SW 1271 (cell line): ENCODE measurements at places on chromosomes 2 and 18.

GRCh38 chr2:189629531-189630453 lies 31.5 kb upstream of the ASNSD1 start:
- no peak for DNase-seq

- DNase-seq = no peak
These were observed 10.2 kb upstream of the PTPN4 start for GRCh38 chr2:119749477-119750012.

GRCh38 chr2:232420073-232420454 lies 13.4 kb downstream of the ALPG start:
- no peak for DNase-seq

DNA sequence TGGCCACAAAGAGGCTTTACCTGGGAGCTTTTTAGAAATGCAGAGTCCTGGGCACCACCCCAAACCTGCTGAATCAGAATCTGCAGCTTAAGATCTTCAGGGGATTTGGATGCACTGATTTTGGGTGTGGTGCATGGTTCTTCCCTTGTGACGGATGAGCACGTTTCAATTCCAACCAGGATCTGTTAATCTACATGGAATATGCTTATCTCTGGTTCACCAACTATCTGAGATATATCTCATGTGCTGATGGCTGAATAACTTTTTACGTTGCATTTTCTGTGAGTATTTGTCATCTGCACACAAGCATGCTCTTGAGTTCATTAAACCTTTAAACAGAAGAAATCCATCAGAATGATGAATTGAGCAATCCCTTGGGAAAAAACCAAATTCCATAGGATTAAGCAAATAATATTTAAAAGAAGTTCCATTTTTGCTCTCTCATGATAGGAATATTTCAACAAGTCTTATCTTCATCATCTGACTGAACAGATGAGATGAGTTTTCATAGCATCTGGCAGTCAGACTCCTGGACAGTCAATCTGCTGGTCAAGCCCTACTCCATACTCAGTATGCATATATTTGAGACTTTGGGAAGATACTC lies 120.6 kb downstream of the PLB1 start:
- DNase-seq = no peak

DNA sequence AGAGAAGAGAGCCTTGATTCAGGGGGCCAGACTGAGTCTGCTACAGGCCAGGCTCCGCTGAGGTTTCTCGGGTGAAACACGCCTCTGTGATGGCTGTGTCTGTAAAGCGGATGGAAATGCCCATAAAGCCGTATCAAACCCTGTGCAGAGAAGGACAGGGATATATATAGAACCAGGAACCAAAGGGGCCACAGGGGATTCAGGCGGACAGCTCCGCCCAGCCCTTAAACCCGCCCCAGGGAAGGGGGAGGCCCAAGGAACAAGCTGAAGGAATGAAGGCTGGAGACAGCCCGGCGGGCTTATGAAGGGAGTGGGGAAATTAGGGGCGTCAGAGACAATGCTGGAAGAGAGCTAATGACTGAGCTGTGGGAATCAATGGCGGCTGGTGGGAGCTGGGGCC lies 42.1 kb downstream of the NHEJ1 start:
- no peak for DNase-seq
